ENCODE measurements at places on chromosomes 13 and 19. TPM values are rescaled to one million over a fixed set of nuclear protein-coding genes. Genes with fewer than 3 reads are reported as not detected.

The RPL18 gene
- total RNA-seq, result 3,369 TPM

The FCAR gene
- not detected for total RNA-seq

The ZNF726 gene
- total RNA-seq, result 0.61 TPM

The DCLK1 gene
- 0.76 TPM for total RNA-seq

The LILRB3 gene
- 0.09 TPM for total RNA-seq

The ZNF765 gene
- total RNA-seq, result 3.5 TPM

The WDR88 gene
- total RNA-seq, result not detected

The ZNF136 gene
- total RNA-seq, result 1.2 TPM

The SERPINE3 gene
- not detected for total RNA-seq

The GRIN3B gene
- 1.5 TPM for total RNA-seq

The OLFM2 gene
- 11.3 TPM for total RNA-seq

The ZNF507 gene
- 14.4 TPM for total RNA-seq

The CYP4F12 gene
- total RNA-seq, result 1.7 TPM

The RANBP3 gene
- total RNA-seq, result 46.3 TPM

The PSG11 gene
- total RNA-seq, result not detected

The MAP4K1 gene
- total RNA-seq, result 0.92 TPM

The TMPRSS9 gene
- total RNA-seq, result not detected

The RDH8 gene
- total RNA-seq, result 0.22 TPM

The MYO16 gene
- 0.03 TPM for total RNA-seq

The PRODH2 gene
- 0.36 TPM for total RNA-seq
